Adipocyte (in vitro differentiated cells): ENCODE measurements at places on chromosomes 7 and 10.
A peak's percentile ranks its signal among the peaks of the same experiment; 100 is the strongest.

GRCh38 chr10:55782181-55782580, 578.9 kb downstream of the ZWINT start:
- DNase-seq, result no peak

GRCh38 chr10:97520978-97521761, 22.4 kb downstream of the UBTD1 start:
- no peak for DNase-seq

DNA sequence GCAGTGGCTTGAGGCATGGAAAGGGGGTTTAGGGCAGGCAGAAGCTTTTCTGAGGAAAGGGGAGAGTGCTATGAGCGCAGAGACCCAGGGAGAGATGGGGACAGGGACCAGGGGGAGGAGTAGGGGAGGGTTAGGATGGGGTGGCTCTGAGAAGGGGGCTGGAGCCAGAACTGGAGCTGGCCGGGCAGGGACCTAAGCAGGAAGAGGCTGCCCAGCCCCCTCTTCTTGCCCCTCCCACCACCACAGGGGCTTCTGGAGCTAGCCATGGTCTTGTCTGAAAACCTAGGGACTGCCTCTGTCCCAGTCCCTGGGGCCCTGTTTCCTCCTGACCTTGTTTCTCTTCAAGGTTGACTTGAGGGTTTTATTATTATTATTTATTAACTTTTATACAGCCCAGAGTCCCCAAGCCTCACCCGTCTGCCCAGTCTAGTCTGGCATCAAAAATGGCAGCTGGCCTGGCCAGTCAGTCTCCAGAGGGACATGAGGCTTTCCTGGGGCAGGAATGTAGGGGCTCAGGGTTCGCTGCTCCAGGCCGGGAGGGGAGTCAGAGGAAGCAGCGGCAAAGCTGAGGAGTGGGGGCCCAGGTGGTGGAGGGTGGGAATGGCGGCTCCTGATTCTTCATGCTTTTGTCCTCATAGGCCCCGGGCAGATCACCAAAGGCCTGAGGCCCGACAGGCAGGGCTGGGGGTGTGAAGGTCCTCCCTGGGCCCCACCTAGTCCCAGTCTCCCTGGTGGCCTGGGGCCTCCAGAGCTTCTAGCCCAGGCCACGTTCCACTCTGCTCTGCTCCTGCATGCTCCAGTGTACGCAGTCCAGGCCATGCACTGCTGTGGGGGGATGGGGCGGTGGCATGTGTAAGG, 5.7 kb downstream of the TRIM8 start:
- no peak for DNase-seq

DNA sequence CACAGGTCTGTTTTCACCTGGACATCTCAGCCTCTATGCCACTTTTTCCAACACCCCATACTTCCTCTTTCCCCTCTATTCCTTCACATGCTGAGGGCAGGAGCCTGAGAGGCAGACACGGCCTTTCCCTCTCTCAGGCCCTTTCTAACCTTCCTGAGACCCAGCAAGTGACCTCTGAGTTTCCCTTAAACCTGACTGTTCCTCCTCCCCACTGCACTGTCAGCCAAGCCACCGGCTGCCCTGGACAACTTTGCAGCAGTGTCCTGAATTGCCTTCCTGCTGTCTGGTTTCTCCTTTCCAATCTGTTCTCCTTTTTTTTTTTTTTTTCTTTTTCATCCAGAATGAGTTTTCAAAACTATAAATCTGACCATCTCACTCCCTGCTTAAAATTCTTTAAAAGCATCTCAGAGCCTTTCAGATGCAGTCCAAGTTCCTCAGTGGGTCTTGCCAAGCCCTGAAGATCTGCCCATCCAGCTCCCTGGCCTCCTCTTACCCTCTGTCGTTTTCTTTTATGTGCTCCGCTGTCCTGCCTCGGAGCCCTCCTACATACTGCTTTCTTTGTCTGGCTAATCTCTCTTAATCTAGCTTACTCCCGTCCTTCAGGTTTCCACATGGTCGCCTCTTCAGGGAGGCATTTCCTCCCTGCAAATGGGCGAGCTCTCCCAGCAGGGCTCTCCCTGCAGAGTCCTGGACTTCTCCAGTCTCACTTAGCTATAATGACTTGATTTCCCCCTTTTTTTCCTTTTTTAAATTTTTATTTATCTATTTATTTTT, 30.5 kb downstream of the SLC13A4 start:
- DNase-seq, result no peak

DNA sequence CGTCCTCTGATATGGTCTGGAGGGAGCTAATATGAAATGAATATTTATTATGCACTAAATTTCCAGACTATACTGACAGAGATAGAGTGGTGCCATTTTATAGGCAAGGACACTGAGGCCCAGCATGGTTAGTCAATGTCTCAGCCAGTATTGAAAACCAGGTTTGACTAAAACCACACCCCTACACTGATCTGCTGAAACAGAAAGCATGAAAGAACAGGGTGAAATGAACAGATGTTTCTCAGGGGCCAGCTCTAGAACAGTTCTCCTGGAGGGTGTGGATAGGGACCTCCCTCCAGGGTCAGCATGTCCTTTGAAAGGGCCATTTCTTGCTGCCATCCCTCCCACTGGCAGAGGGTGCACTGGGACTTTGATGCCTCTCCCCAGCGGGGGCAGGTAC, 700.5 kb downstream of the GRID1 start:
- no peak for DNase-seq

DNA sequence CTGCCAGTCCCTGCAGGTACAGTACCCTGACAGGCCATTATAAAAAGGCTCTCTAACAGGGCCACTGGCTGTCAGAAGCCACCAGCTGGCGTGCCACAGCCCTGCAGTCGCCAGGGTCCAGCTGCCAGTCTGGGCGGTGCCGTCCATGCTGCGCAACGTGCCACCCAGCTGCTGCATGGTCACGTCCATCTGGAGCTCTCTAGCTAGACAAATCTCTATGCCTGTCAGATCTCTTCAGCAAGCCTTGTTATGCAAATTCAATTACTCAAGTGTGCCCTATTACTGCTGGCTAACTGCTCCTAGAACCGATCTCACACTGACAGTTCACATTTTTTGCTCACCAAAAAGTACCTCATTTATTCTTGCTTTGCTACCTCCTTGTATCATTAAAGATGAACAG, 75.9 kb downstream of the HIBADH start:
- no peak for DNase-seq

- DNase-seq, result no peak
Measured at GRCh38 chr10:77381750-77382149, 255.9 kb downstream of the KCNMA1 start.

- DNase-seq, result peak; percentile 7
Measured at GRCh38 chr10:412109-412508, 276.9 kb downstream of the ZMYND11 start.

- no peak for DNase-seq
Measured at GRCh38 chr7:121015560-121015959, 27.0 kb downstream of the CPED1 start.

- DNase-seq, result no peak
Measured at GRCh38 chr10:86176850-86177536, 189.6 kb downstream of the GRID1 start.

DNA sequence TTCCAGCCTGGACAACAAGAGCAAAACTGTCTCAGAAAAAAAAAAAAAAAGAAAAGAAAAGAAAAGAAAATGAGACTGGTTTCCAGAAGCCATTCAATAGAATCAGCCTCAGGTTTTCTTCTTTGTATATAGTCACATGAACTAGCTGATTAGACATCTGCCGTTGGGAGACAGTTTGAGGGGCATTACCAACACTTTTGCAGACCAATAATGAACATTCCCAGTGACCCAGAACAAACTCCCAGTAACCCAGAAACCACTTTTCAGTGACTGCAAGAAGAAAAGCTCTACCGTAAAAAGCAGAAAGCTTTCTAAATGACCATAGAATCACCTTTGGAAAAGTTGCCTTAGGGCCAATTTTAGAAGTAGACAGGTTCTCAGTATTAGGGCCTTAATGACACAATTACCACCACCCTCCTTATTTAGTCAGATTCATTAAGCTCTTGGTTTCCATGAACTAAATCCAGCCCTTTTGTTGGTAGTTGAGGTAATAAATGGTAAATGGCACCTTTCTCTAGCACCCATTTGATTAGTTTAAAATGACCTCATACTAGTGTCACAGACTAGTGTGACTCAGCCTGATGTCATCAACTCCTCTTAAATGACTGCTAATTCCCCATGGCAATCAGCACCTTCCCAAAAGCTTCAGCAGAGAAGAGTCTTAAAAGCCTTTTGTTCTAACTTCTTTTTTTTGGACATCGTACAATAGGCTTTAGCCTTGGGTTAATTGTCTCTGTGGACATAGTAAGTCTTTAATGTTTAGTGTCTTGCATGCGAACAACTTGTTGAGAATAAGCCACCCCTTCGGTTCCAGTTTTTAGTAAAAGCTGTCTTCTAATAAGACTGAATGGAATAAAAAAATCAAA, 33.6 kb upstream of the XRCC2 start:
- DNase-seq, result no peak

- no peak for DNase-seq
Measured at GRCh38 chr10:7665767-7666166, 999 bp downstream of the ITIH5 start.

DNA sequence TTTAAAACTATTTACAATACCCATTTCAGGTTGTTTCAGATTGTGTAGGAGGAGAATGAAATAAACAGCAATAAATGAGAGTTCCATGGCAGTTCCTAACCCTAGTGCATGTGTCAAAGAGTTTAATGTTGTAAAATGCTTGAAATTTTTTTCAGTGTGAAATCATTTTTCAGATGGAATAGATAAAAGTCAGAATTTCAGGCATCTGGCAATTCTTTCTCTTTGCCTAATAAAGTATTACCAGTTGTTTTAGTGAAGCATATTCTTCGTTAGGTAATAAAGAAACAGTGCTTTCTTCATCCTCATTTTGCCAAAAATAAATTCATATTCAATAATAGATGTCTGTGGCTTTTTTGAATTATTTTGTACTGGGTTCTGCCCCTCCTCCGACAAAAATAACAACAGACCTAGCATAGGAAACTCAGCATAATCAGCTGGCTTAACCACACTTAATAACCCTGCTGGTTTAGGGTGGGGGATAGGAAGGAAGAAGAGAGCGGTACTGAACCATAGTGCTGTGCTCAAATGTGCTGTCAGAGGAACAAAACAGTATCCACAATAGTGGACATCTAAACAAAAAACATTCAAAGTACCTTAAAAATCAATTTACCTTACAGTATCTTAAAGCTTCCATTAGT, 39.1 kb downstream of the MINDY3 start:
- DNase-seq, result no peak

- DNase-seq, result no peak
Measured at GRCh38 chr7:147008530-147008929, 891.9 kb downstream of the CNTNAP2 start.

- no peak for DNase-seq
Measured at GRCh38 chr10:82801289-82801688, 926.3 kb downstream of the NRG3 start.

DNA sequence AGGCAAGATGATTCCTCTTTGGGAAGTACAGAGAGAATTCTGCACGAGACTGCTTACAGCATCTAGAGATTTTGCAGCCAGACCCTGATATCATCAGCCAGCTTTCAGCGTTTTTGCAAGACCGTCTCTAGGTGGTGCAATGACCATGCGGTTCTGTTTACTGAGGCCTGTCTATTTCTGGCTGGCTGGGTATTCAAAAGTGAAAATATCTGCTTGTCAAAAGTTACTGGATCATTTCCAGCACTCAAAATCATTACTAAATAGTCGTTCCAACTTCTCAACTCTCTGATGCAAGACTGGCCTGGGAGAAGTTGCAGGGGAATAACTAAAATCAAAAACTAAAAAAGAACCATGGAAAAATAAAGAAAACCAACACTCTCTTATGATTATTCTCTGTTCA, 240.1 kb downstream of the ELMO1 start:
- DNase-seq, result peak; percentile 98

- no peak for DNase-seq
Measured at GRCh38 chr7:22662036-22662435, 65.0 kb upstream of the IL6 start.

DNA sequence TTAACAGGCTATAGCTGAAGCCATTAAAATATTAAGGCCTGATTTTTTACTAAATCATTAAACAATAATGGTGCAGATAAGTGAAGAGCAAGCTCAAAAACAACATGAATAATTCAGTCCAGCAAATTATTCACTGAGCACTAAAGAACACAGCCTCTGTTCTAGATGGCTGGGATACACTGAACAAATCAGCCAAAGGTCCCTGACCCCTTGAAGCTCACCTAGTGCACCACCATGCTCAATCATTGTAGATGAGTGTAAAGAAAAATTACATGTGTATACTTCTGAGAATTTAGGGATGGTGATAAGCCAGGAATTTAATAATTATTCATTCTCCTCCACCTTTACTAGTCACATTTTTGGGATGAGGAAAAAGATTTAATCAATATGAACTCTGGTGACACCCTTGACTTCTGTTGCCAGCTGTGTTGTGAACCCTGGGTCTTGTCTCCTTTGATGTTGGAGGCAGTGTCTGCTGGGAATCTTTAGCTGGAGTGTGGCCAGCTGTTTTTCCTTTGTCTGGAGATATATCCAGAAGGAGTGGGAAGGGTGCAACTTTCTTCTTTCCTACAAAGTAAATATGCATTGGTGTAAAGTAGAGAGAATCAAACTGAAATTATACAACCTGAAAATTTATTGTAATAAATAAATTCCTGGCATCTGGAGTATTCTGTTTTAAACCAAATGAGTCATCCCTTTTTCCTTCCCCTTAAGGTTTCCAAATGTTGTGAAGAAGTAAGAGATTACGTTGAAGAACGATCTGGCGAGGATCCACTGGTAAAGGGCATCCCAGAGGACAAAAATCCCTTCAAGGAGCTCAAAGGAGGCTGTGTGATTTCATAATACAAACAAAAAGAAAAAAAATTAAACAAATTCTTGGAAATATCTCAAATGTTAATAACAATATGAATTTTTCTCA, 4.0 kb downstream of the GNGT1 start:
- peak; percentile 67 for DNase-seq

DNA sequence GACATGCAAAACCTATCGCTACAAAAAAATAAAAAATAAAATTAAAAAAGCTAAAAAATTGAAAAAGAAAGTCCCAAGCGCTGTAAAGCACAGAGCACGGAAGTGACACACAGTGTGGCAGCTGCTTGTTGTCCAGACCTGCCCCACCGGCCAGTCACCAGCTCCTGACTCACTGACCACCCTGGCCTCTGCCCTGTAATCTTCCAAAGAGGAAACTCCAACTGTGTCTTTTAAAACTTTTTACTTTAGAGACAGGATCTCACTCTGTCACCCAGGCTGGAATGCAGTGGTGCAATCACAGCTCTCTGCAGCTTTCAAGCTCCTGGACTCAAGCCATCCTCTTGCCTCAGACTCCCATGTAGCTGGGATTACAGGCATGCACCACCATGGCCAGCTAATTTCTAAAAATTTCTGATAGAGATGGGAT, 23.6 kb downstream of the GNA12 start:
- DNase-seq, result peak; percentile 94

GRCh38 chr7:26105931-26106330, 46.1 kb upstream of the NFE2L3 start:
- no peak for DNase-seq

DNA sequence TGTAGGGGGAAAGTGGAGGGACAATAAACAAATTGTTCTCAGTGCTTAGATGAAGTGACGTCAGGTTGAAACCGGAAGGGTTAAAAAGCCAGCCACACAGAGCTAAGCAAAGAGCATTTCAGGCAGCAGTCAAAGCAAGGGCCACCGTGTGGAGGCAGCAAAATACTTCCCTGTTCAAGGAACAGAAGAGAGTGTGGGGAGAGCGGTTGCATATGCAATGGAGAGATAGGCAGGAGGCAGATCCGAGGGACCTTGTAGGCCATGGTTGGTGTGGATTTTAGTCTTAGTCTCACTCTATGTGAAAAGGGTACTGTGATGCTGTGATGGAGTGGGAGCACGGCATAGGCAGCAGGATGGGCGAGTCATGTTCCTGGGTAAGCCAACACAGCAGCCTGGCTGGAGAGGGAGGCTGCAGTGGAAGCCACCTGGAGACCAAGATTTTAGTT, 3.8 kb upstream of the STN1 start:
- DNase-seq, result no peak

- DNase-seq, result no peak
Measured at GRCh38 chr10:103929381-103929921, 11.5 kb upstream of the STN1 start.
